Activated T-cell treated with anti-CD3 and anti-CD28 coated beads, Interleukin-2, amount 50 U/mL, for 72 hours (primary cell): ENCODE measurements at places on chromosomes 4 and X. TPM values are rescaled to one million over a fixed set of nuclear protein-coding genes. Genes with fewer than 3 reads are reported as not detected.
A peak's percentile ranks its signal among the peaks of the same experiment; 100 is the strongest.

- H3K27me3 ChIP-seq: no peaks in the 10 kb centered on the region
- H3K4me1 ChIP-seq: peaks cover 35% of the 10 kb centered on the region
- no peak overlapping the region for H3K4me3 ChIP-seq
- H3K27ac ChIP-seq: no peak overlapping the region
- H3K36me3 ChIP-seq: peaks cover 2% of the 10 kb centered on the region
Observed at GRCh38 chr4:152217896-152218295, 318.0 kb downstream of the FBXW7 start.

- no peak for DNase-seq
- H3K27ac ChIP-seq: no peak overlapping the region
- H3K4me1 ChIP-seq: no peaks in the 10 kb centered on the region
- H3K27me3 ChIP-seq: no peaks in the 10 kb centered on the region
- H3K36me3 ChIP-seq: peaks cover 5% of the 10 kb centered on the region
- H3K4me3 ChIP-seq: no peak overlapping the region
Observed at GRCh38 chrX:40663078-40663740, 15.8 kb upstream of the CXorf38 start.

ZNF711 gene
- 4.6 TPM for total RNA-seq

CAPN6 gene
- total RNA-seq: not detected

- no peak for DNase-seq
- no peaks in the 10 kb centered on the region for H3K4me1 ChIP-seq
- no peaks in the 10 kb centered on the region for H3K27me3 ChIP-seq
- no peaks in the 10 kb centered on the region for H3K36me3 ChIP-seq
Observed at GRCh38 chr4:35760807-35761206, 483.5 kb downstream of the ARAP2 start.

FAM114A1 gene
- total RNA-seq: 0.48 TPM

HEPH gene
- not detected for total RNA-seq

SYP gene
- 15.9 TPM for total RNA-seq

- peak within 1 kb of the TSS; percentile 78 for H3K27ac ChIP-seq
- peak; percentile 46 for DNase-seq
- H3K4me3 ChIP-seq: peak within 1 kb of the TSS; percentile 90
- no peaks in the 10 kb centered on the region for H3K36me3 ChIP-seq
- H3K27me3 ChIP-seq: peaks cover 14% of the 10 kb centered on the region
- H3K4me1 ChIP-seq: peaks cover 7% of the 10 kb centered on the region
Observed at GRCh38 chrX:103628386-103629317, at the start of gene TCEAL1. Gene TCEAL1, plus strand, starts transcription at chrX:103628975. Its CDS starts 942 bp downstream, at chrX:103629917.

SLITRK4 gene
- total RNA-seq: not detected

DNA sequence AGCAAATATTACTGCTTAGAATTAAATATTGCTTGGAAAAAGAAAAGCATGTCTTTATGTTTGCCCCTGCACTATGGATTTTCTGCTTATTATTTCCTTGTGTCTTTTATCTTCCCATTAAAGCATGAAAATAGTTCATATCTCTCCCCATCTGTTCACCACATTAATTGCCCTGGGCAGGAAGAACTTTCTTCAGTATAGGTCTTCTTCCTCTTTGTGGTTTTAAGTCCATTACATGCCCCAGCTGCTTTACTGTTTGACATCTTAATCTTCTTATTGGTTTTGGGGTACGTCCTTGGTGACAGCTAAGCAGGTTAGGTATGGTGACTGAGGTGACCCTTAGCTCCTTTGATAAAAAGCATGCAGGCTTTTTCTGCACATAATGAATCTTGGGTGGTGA is 157.3 kb downstream of the AASDH start:
- H3K4me1 ChIP-seq: no peaks in the 10 kb centered on the region
- peaks cover 9% of the 10 kb centered on the region for H3K27me3 ChIP-seq
- no peak for DNase-seq
- H3K4me3 ChIP-seq: no peak overlapping the region
- H3K27ac ChIP-seq: no peak overlapping the region
- H3K36me3 ChIP-seq: no peaks in the 10 kb centered on the region

DNA sequence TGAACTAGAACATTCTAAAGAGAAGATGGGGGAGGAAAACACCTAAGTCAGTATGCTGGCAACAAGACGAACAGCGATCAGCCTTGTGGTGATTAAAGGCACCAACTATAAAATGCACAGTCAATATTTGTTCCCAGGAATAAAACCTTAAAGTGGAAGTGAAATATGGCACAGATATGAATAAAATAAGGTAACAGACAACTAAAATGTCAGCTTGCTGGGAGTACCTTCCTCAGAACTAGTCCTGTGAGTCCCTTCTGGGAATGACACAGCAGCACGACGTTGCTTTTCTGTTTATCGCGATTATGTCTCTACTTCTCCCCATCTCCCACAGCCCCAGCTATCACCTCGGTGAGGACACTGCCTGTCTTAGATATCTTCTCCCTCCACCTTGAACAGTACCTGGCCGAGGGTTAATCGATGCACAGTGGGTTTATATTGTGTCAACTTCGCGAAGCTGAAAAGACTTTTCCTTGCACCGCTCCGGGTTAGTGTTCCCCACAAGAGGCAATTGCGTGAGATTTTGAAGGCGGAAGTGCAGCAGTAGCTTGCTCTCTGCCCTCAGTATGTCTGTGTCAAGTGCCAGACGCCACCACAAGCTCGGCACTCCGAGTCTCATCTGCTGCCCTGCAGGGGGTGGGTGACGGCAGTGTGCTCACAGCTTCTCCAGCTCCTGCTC is 17.4 kb downstream of the MTNR1A start:
- no peak overlapping the region for H3K27ac ChIP-seq
- H3K36me3 ChIP-seq: no peaks in the 10 kb centered on the region

GRCh38 chr4:122863639-122864038 is 37.0 kb downstream of the FGF2 start:
- H3K4me1 ChIP-seq: no peaks in the 10 kb centered on the region
- no peak overlapping the region for H3K27ac ChIP-seq
- DNase-seq: no peak
- no peak overlapping the region for H3K4me3 ChIP-seq
- H3K36me3 ChIP-seq: no peaks in the 10 kb centered on the region

DNA sequence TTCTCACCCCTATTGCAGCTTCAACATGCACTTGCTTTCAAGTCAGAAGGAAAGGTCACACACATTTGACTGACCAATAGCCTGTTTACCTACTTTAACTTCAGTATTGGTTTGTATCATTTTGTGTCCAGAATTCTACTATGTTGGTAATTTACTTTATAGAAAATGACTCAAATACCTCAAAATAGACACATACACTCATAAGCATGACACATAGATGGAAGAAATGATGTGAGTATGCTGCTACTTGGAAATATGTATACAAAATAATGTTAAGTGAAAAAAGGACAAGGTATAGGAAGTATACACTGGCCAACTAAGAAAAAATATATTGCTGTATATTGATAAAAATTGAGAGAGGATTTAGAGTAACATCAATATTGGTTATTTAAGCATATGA is 98.8 kb upstream of the CASK start:
- peaks cover 8% of the 10 kb centered on the region for H3K27me3 ChIP-seq
- peak overlapping the region; percentile 62 for H3K4me3 ChIP-seq
- no peak for DNase-seq
- H3K4me1 ChIP-seq: peaks cover 20% of the 10 kb centered on the region
- peak overlapping the region; percentile 82 for H3K27ac ChIP-seq
- H3K36me3 ChIP-seq: no peaks in the 10 kb centered on the region
